Activated naive CD4-positive, alpha-beta T cell treated with anti-CD3 and anti-CD28 coated beads, Interleukin-2, amount 50 U/mL, for 16 hours (primary cell): ENCODE measurements at places on chromosomes 4 and X.

GRCh38 chr4:183374950-183375555, 52.8 kb upstream of the CLDN24 start:
- DNase-seq = no peak

- no peak for DNase-seq
These were observed 2.9 kb downstream of the CPZ start for GRCh38 chr4:8595237-8596087.

GRCh38 chr4:180394312-180394711, 1848.9 kb upstream of the TENM3 start:
- DNase-seq = no peak

DNA sequence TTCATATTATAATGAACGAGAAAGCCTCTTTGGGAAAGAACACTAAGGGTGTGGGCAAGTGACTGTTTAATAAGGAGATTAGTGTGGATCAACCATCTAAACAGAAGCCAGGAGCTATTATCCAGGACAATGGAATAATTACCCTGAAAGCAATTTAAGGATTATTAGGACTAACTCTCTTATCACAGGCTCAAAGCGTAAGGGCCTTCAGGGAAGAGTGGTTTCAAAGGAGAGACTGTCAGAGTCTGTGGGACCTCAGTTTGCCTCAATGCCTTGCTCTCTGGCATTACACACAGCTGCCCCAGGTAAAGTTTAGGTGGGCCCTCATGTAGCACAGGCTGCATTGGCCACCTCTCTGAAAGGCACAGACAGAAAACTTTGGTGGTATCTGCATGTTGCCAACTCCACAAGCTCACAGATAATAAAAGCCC, 717.2 kb upstream of the ADGRL3 start:
- no peak for DNase-seq
